ENCODE measurements at places on chromosomes 2 and 18.

GRCh38 chr2:166361351-166362153 lies 14.2 kb downstream of the SCN9A start:
- DNase-seq = no peak

DNA sequence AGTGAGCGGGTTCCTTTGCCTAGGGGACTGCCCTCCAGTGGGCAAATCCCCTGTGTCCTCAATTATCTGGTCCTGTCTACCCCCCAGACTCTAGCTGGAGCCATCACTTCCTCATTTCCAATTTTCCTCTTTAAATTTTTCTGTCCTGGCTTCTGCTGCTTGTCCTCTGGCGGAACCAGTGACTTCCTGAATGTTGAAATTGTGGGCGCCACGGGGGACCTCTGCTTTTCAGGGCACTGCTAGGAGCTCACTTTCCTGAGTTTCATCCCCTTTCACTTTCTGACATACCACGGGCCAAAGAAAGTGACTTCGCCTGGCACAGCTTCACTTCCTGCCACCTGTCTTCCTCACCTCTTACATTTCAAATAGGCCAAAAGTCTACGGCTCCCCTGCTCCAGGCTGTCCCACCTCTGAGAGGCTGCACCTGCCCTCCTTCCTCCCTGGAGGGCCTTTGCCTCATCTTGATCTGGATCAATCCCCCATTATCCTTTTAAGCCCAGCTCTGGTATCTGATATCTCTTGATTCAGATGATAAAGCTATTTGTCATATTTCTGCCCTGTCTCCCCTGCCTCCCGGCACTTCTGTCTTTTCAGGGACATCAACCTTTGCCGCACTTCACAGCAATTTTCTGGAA lies 1.4 kb upstream of the MARCO start:
- no peak for DNase-seq

- DNase-seq = no peak
Measured at GRCh38 chr2:192940767-192941166, 746.0 kb upstream of the TMEFF2 start.

- no peak for DNase-seq
Measured at GRCh38 chr18:79581406-79581805, 98.2 kb upstream of the CTDP1 start.

- no peak for DNase-seq
Measured at GRCh38 chr2:221448844-221449390, 123.2 kb downstream of the EPHA4 start.

- no peak for DNase-seq
Measured at GRCh38 chr2:181310967-181311366, 146.2 kb upstream of the ITGA4 start.

Data from HTR-8/SVneo (cell line).